Activated naive CD8-positive, alpha-beta T cell treated with anti-CD3 and anti-CD28 coated beads, Interleukin-2, amount 50 U/mL, for 16 hours (primary cell): ENCODE measurements at places on chromosomes 2 and 18.

DNA sequence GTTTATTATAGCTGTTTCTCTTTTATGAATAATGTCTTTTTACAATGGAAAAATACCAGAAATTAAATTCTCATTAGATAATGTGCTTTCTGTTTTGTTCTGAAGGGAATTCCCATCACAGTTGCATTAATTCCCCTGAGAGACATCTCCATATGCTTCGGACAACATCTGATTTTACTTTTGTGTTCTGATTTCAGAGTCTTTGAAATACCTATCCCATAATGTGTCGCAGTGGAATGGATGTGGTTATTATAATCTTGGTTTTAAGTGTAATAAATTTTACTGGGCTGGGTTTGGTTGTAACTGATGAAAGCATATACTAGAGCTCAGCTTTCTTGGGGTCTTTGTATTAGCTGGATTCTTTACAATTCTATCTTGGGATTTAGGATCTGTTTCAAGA lies 12.5 kb downstream of the SPTBN1 start:
- DNase-seq: no peak

GRCh38 chr2:239429473-239430350 lies 28.9 kb upstream of the HDAC4 start:
- no peak for DNase-seq

DNA sequence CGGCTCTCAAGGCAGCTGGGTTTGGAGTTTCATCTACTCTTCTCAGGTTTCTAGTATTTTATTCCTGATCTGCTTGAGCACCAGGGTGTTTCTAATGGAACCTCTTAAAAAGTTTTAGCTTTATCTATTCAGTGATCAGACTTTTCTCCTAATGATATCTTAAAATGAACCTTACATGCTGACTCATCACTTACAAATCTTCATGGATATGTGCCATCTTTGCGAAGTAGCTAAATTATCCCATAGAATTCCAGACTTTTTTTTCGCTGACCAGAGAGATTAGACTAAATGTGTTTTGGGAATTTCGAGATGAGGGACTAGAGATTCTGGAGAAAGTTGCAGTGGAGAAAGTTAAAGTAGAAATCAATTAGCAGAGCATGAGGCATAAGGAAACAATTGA lies 401.0 kb downstream of the GRB14 start:
- DNase-seq: no peak

- DNase-seq: no peak
These were observed 223.4 kb downstream of the TFCP2L1 start for GRCh38 chr2:121061633-121062032.

DNA sequence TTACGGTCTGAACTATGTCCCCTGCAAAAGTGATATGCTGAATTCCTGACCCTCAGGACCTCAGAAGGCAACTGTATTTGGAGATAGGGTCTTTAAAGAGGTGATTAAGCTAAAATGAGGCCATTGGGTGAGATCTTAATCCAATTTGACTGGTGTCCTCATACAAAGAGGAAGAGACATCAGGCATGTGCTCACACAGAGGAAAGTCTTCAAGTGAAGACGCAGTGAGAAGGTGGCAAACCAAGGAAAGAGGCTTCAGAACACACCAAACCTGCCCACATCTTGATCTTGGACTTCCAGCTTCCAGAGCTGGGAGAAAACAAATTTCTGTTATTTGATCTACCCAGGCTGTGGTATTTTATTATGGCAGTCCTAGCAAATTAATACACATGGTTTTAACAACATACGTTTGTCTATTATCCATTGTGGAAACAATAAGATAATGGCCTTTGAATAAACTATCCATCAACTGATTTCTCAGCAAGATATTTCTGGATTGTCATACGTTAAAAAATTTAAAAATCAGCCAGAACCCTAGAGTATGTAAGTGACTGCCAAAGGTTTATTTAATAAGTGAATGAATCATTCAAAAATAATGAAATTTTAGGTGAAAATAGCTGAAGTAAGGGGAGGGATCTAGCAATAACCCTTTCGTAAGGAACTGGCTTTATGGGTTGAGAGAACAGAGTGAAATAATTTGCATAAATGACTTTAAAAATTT lies 6.5 kb downstream of the WIPF1 start:
- DNase-seq: no peak

- DNase-seq: no peak
These were observed 35.6 kb upstream of the ASB1 start for GRCh38 chr2:238391042-238391689.

DNA sequence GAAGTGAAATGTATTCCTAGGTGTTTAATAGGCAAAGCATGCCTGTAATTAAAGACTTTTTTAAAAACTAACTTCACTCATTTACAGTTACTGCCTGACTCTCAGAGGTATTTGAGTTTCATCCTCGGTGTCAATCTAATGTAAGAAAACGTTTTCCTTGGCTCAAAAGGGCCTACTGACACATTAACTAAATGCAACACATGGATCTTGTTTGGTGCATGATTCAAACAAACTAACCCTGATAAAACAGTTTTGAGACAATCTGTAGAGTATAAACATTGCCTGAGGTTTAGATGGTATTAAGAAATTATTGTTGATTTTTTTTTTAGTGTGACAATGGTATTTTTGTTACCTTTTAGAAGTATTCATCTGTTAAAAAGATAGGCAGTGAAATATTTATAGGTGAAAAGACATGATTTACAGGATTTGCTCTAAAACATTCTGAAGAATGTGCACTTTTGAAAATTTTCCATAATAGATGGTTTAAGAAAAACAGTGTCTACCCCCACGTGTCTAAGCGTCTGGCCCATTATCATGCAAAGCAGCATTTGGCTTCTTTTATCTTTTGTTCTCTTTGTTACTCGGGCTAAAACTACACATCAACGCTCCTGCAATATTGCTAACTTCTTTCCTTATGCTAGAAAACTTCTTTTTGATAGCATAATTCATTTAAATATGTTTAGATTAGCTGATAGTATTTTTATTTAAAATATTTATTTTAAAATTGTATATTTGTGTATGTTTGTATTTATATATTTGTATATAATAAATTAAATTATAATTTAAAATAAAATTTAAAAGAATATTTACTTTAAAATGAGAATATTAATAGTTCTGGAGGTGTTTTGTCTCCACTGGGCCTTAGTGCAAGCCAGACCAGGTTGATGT lies 160.2 kb upstream of the NDUFV2 start:
- DNase-seq: no peak
